ENCODE measurements at places on chromosomes 13 and 19. TPM values are rescaled to one million over a fixed set of nuclear protein-coding genes. Genes with fewer than 3 reads are reported as not detected.
A peak's percentile ranks its signal among the peaks of the same experiment; 100 is the strongest.

GRCh38 chr19:10142701-10143375 is 23.1 kb upstream of the EIF3G start:
- peak; percentile 9 for DNase-seq

DNA sequence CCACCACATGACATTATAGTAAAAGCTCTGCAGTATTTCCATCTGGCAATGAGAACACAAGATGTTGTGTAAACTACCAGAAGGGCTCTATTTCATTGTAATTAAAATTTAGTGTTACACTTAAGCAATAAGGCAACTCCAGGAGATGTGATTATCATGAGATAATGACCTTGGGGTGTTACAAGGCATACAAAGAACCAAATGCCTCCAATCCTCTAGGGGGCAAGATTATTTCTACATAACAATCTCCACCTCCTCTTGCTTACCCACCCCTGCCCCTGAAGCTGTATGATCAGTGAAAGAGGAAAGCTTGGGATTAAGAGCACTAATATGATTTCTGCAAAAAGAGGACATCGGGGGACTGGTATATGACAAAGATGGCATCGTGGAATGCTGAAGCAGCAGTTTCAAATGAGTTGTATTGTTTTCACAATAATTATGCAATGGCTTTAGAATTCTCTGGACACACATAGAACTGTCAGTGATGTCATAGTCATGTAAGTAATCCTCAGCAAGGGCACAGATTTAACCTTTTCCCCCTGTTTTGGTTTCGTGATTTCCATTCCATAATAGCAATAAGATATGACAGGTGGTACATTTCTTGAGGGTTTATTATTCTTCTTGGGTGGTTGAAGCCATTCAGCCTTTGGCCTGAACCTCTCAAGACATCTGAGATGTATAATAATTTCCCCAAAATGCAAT is 295.3 kb downstream of the MZT1 start:
- peak; percentile 52 for DNase-seq

GRCh38 chr13:50227361-50227760 is 212.1 kb downstream of the KCNRG start:
- no peak for DNase-seq

GRCh38 chr13:95317039-95317989 is 16.1 kb upstream of the ABCC4 start:
- no peak for DNase-seq

- DNase-seq = no peak
Measured at GRCh38 chr13:105827111-105827809, 708.2 kb downstream of the EFNB2 start.

DNA sequence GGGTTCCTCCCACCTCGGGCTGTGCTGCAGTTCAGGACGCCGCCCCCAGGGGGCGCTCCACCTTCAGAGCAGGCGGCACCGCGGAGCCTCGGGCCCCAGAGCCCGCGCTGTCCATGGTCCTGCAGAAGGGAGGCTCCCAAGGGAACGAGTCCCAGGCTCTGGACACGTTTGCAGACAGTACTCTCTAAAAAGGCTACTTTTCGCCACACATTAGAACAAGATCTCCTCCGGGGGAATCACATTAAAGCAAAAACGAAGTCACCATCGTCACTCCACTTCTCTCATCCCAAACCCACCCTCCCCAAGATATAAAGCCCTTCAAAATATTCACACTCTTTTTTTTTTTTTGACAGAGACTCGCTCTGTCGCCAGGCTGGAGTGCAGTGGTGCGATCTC is 4.6 kb upstream of the SIGLEC10 start:
- peak; percentile 83 for DNase-seq

RFC3 gene
- polyA plus RNA-seq = 23.0 TPM
